Activated naive CD4-positive, alpha-beta T cell (primary cell): ENCODE measurements at places on chromosomes 11 and 22.

DNA sequence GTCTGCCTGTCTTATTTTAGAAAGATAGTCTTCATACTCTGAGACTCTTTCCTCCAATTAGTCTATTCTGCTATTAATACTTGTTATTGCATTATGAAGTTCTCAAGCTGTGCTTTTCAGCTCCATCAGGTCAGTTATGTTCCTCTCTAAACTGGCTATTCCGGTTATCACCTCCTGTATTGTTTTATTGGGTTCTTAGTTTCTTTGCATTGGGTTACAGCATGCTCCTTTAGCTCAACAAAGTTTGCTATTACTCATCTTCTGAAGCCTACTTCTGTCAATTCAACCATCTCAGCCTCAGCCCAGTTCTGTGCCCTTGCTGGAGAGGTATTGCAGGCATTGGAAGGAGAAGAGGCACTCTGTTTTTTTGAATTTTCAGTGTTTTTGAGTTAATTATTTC, 21.0 kb upstream of the OR5AK2 start:
- DNase-seq: no peak

- no peak for DNase-seq
Observed at GRCh38 chr11:116830184-116830912, 641 bp downstream of the APOC3 start.

GRCh38 chr11:122594986-122595645, 60.4 kb upstream of the UBASH3B start:
- DNase-seq: no peak

DNA sequence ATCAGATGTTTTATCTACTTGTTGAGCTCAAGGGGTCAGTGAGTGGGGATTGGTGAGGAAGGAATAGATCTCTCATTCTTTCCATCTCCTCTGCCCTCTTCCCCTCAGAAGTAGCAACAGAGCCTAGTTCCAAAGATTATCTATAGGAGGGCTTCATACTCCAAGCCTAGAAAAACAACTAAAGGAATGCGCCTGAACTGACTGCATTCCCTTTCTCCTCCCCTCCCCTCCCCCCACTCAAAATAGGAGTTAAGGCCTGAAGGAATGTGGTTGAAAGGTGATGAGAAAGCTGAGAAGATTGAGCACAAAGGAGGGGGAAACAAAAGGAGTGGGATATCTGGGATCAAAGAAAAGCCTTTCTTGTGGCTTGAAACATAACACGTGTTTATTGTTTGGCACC, 10.5 kb downstream of the EMSY start:
- no peak for DNase-seq

GRCh38 chr11:125516245-125516644, 20.2 kb upstream of the FEZ1 start:
- DNase-seq: no peak

GRCh38 chr22:17159504-17159951, 451 bp upstream of the HDHD5 start:
- DNase-seq: no peak

- DNase-seq: no peak
Observed at GRCh38 chr11:44905131-44905866, 45.4 kb downstream of the TP53I11 start.

DNA sequence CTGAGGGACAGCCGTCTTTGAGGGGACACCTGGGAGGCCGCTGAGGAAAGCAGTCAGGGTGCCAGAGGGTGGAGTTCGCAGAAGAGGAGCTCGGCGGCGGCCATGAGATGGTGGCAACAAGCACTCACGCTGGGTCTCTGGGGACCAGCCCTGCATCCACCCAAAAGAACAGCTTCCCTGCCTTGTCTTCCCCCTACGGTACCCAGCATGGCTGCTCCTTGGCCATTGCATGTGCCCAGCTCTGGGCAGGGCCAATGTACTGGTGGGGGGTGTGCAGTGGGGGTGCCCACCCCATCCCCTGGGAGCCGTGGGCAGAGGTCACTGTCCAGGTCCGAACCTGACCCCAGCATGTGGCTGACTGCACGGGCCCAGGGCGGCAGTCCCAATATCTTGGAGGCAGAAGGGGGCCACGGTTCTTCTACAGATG, 42.3 kb downstream of the OSBPL5 start:
- DNase-seq: no peak

DNA sequence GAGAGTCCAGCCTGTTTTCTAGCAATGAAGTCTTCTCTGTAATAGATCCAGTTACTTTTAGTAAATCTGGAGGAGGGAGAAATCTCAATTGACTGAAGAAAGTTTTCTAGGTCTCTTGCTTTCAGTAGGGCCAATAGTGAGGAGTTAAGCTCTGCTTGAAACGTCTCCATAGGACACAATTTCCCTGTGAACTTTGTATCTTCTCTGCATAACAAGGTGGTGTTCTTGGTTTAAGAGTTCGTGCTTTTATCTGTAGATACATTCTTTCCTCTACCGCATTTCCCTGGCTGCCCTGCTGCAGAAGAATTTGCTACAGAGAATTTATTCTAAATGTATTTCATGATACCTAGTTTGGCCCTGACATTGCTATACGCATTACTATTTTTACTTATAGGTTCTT, 183.1 kb downstream of the ARHGAP42 start:
- DNase-seq: no peak

- no peak for DNase-seq
Observed at GRCh38 chr11:27153136-27153535, 112.5 kb downstream of the BBOX1 start.
